GM20000 (cell line): ENCODE measurements at places on chromosomes 12 and 14.
A peak's percentile ranks its signal among the peaks of the same experiment; 100 is the strongest.

DNA sequence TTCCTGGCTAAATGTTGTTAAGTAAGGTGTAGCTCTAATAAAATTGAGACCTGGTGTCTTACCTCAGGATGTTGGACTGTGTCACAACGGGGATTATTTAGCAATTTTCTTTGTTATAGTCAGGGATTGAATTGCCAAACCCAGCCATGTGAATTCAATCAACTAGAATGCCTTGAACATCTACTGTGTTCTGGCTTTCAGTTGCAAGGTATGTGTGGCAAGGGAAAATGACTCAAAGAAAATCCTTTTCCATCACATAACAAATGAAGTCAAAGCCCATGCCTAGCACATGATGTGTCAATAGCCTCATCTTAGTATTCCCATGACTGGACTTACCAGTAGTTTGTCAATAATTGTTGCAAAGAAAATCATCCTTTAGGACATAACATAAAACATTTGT lies 519.8 kb upstream of the FLRT2 start:
- no peak for DNase-seq

- DNase-seq = no peak
Observed at GRCh38 chr14:92491782-92492181, 21.8 kb upstream of the RIN3 start.

- peak; percentile 67 for DNase-seq
Observed at GRCh38 chr14:24232645-24233537, at the start of gene GMPR2. TSS of gene GMPR2 (plus strand) at chr14:24232929. CDS start at chr14:24233254, 325 bp downstream.

DNA sequence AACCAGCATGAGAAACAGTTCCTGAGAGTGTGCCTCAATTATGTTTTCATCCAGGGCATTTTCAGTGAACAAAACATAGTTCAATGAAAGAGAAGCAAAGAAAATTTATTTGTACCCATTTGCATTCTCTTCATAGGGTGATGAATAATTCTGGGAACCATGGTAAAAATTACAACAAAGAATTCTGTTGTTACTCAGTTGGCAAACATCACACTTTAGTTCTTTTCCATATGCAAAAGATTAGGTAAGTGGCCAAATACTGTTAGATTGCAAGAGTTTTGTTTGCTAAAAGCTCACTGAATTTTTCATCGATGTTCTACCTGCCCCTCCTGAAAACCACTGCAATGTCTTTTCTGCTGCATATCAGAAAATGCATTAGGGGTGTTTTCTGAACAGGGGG lies 132.4 kb upstream of the RGS6 start:
- no peak for DNase-seq

DNA sequence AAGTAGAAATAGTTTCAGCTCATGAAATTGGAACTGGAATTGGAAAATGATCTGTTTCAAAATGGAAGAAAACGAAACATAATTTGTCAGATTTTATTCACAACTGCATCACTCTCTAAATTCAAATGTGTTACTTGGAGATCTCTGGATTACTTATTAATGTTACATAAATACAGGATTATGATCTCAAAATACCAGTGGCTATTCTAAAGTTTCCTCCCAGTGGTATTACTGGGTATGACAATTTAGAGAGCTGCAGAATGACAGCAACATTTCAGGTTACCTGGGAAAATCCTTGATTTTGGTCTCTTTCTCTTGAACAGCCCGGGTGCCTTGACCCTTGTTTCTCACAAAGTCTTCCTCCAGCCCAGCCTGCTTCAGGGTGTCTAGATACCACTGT lies 14.2 kb downstream of the FAM161B start:
- no peak for DNase-seq

DNA sequence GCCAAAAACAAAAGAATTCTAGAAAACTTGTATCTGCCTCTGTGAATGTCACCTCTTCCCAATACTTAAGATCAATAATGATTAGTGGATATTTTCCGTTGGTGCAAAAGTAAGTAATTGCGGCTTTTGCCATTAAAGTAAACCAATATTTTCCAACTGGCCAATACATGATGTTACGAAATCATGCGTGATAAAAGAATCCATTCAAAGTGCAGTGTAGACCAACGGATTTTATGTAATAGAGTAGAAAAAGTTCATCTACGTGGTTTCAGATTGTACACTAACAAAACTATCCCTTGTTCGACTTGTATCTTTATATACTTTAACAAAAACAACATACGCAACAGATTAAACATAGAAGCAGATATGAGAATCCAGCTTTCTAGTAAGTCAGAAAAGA lies 626 bp upstream of the ZNF268 start:
- DNase-seq = no peak

DNA sequence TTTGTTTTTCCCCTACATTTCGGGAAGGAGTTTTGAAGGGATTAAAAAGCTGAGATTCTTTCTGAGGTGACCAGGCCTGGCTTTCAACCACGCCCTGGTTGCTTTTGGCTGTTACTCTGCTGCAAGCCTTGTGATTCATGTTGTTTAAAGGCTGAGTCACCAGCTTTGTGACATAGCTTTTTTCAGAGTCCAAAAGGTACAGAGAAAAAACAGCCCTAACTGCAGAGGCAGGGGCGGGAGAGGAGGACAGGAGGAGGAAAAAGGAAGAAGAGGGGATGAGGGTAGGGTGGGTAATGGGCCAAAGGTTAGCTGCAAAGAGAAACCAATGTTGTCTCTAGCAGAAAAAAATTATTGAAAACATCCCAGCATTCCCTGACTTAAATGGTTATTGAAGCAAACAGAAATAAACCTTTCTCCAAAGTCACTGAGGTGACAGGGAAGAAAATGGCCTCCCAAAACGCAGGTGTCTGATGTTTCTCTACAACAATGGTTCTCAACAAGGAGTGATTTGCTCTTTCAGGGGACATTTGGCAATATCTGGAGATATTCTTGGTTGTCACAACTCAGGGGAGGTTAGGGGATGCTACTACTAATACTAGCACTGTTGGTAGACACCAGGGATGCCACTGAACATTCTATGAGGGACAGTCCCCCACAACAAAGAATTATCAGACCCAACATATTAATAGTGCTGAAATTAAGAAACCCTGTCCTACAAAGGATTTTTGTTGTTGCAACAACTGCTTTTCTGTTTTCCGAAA lies 2.1 kb upstream of the UBC start:
- DNase-seq = no peak

DNA sequence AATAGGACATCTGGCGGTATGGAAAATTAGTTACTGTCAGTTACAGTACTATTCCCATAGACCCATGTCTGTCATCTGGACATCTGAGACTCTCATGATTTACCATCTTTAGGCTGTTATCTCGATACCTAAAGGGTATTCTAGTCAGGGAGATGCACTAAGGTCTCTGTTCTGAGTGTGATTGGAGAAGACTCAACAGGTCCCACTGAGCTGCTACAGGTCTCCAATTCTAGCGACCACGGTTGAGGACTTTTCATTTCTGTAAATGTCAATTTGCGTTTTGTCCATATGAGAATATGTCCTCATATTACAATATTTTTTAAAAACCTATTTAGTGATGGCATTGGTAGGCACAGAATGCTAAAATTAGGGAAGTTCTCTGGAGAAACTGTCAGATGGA lies 1160.2 kb downstream of the TMEM121 start:
- DNase-seq = no peak

- no peak for DNase-seq
Observed at GRCh38 chr14:84087986-84088531, 1441.9 kb upstream of the FLRT2 start.

DNA sequence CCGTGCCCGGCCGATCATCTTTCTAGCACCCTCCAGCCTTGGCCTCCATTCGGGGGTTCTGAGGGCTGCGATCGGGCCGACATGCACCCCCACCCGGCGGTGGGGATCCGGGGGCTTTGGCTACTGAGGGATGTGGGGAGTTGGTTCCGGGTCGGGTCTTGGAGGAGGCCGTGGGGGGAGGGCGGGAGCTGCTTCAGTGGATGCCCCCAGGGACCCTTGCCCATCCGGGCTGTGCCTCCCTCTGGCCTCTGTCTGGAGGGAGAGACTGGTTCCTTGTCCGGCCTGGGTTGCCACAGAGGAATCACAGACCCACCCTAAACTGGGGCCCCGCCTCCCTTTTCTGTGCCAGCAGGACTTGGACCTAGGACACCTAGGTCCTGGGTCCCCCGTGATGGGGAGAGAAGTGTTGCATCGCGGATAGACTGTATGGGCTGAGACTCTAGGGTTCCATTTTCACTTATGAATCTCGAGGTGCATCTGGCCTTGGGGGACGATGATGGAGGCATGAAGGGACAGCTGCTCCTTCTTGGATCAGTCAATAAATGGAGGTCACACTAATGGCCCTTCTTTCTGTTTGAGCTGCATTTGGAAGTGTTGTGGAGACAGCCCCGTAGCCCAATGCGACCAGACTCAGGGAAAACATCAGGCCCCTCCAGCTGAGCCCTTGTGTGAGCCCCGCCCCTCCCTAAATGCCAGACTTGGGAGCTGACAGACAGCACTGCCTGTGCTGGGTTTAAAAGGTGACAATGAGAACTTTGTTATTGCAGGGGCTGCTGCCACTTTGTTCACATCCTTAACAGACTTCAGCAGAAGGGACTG lies 577 bp downstream of the DTX3 start:
- DNase-seq = peak; percentile 53

GRCh38 chr14:59245809-59246295 lies 57.4 kb downstream of the DAAM1 start:
- peak; percentile 17 for DNase-seq

GRCh38 chr12:109873653-109874052 lies 6.7 kb downstream of the GLTP start:
- DNase-seq = no peak

DNA sequence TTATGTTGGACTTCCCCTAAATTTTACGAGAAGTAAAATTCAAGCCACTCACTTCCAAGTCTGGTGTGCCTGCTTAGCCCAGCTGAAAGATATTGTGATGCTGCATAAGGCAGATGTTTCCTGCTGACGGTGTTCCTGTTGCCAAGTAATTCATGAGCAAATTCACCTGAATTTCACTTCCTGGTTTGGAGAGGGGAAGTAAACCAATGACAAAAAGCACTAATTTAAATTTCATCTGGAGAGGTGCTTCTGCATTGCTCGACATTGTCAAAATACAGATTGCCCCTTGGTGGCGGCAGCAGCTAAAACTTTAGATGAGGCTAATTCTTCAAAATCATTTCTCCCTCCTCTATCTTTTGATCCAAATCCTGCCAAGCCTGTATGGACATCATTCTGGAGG lies 281.1 kb downstream of the AACS start:
- no peak for DNase-seq

DNA sequence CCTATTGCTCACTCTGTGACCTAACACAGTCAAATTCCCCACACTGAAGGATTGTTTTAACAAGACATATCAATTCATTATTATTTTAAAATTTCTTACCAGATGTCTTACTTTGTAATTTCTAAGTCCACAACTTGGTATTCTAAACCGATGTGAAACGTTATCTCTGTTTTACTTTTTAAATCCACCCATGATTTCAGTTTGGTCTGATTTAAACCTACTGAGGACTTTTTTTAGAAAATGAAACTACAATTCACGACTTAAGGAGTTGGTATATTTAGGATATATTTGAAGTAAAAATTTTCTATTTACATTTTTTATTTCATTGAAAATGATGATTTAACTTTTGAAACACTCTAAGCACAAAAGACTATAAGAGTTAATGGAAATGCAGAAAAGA lies 35.1 kb upstream of the GRIP1 start:
- no peak for DNase-seq

DNA sequence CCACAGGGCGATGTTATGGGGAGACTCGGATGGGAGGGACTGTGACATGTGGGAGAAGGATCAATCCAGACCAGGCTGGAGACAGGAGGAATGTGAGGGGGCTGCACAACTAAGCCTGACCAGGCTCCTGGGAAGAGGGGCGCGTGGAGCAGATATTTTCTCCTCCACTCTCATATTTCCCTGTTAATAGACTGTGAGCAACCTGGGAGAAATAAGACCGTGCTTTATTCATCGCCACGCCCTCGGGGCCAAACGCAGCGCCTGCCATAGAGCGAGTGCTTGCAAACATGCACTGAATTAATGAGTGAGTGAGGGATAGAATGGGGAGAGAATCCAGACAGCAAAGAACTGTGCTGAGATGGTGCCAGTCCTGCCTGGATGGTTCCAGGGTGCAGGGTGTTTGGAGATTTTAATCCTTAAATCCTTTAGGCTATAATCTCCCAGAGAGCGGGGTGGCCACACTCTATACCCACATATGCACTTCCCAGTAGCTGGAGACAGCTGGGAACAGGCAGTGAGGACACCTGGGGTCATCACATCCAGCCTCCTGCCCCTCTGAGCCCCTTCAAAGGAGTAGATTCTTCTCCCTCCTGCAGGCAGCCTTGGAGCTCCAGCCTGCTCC lies 13.6 kb upstream of the FAIM2 start:
- DNase-seq = no peak

- DNase-seq = no peak
Observed at GRCh38 chr12:103571286-103571685, 15.8 kb upstream of the STAB2 start.

DNA sequence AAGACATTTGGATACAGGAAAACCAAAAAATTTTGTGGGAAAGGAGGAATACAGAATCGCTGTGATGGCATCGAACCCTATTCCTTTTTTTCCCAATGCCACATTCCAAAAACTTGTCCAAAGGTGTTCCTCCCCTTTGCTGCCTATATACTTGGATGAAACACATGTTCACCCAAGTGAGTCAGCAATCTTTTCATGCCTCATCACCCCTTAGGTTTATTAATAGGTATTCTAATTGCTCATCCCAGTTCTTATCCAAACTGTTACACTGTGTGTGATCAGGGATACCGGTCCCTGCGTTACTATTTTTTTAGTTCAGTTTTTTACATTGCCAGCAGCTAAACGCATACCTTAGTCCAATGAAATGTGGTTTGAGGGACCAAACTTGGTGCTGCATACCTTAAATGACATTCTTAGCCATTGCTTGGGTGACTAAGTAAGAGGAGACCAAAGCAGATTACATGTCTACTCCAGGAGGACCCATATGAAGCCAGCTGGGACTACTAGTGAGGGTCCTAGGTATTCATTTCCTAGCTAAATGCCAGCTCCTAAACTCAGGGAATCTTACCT lies 20.6 kb upstream of the ST8SIA1 start:
- no peak for DNase-seq

- DNase-seq = no peak
Observed at GRCh38 chr12:67727702-67728666, 79.4 kb downstream of the DYRK2 start.

DNA sequence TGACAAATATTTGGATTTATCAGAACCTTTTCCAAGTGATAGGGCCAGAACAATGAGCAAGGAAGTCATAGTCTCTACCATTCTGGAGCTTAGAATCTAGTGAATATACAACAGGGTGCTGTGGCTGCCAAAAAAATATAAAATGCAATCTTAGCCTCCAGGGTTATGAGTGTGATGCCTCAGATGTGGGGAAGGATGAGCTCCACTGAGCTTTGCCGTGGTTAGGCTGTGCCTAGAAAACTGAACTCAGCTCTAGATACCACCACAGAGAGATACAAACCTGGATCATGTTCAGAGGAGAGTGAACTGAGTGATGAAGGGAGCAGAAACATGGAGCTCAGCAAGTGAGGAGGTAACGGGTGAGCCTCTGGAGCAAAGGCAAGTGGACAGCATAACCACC lies 138.1 kb upstream of the HIF1A start:
- DNase-seq = no peak

- no peak for DNase-seq
Observed at GRCh38 chr12:78038541-78038940, 207.8 kb downstream of the NAV3 start.

GRCh38 chr14:102933618-102934231 lies 11.3 kb downstream of the AMN start:
- DNase-seq = no peak

- DNase-seq = no peak
Observed at GRCh38 chr12:25501549-25501948, 51.5 kb downstream of the LMNTD1 start.

- DNase-seq = no peak
Observed at GRCh38 chr12:115569345-115570068, 708.0 kb downstream of the MED13L start.
